Activated CD4-positive, alpha-beta memory T cell treated with anti-CD3 and anti-CD28 coated beads, Interleukin-2, amount 10 ng/mL, durations not matched to agents 7 days and 5 days (primary cell): ENCODE measurements at places on chromosomes 2 and 18. TPM values are rescaled to one million over a fixed set of nuclear protein-coding genes. Genes with fewer than 3 reads are reported as not detected.

Gene EGR4
- total RNA-seq = not detected

GRCh38 chr2:86744152-86744551, 24.1 kb downstream of the RMND5A start:
- no peaks in the 10 kb centered on the region for H3K27me3 ChIP-seq
- no peak overlapping the region for H3K4me3 ChIP-seq
- peaks cover 29% of the 10 kb centered on the region for H3K36me3 ChIP-seq
- peaks cover 12% of the 10 kb centered on the region for H3K4me1 ChIP-seq
- no peak overlapping the region for H3K27ac ChIP-seq

Gene KLHL14
- total RNA-seq = not detected

Gene UGT1A6
- not detected for total RNA-seq

Gene MAP3K19
- not detected for total RNA-seq

DNA sequence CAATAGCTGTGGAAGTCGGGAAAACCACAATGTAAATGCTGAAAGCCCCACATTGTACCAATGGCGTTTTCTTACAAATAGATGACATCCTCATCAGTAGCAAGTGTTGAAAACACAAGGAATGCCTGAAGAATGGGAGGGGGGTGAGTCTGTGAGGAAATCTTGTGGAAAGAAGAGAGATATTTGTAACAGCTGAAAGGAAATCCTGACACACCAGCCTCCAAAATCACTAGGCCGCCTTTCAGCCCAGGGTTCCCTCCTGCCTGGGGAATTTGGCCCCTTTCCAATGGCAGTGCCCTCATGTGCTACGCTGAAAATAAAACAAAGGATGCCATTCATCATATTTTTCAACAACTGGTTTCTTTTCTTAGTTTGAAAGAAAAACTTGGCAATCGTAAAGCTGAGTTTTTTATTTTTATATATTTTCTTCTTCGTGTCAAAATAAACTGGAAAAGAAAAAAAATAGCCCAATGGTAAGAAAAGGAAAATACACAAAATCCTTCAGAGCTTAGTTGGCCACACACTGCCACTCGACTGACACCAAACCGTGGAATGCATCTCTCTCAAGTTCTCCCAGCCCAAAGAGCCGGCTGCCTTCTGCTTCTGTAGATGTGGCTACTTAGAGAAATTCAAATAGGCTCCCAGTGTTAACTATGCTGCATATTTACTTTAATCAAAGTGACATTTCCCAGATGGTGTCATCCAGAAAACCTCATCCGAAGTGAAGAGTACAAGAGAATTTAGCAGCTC, 52.0 kb downstream of the FTCDNL1 start:
- DNase-seq = no peak
- H3K36me3 ChIP-seq = no peaks in the 10 kb centered on the region
- no peaks in the 10 kb centered on the region for H3K27me3 ChIP-seq
- no peak overlapping the region for H3K27ac ChIP-seq
- no peak overlapping the region for H3K4me3 ChIP-seq
- no peaks in the 10 kb centered on the region for H3K4me1 ChIP-seq

Gene CDK15
- total RNA-seq = not detected

DNA sequence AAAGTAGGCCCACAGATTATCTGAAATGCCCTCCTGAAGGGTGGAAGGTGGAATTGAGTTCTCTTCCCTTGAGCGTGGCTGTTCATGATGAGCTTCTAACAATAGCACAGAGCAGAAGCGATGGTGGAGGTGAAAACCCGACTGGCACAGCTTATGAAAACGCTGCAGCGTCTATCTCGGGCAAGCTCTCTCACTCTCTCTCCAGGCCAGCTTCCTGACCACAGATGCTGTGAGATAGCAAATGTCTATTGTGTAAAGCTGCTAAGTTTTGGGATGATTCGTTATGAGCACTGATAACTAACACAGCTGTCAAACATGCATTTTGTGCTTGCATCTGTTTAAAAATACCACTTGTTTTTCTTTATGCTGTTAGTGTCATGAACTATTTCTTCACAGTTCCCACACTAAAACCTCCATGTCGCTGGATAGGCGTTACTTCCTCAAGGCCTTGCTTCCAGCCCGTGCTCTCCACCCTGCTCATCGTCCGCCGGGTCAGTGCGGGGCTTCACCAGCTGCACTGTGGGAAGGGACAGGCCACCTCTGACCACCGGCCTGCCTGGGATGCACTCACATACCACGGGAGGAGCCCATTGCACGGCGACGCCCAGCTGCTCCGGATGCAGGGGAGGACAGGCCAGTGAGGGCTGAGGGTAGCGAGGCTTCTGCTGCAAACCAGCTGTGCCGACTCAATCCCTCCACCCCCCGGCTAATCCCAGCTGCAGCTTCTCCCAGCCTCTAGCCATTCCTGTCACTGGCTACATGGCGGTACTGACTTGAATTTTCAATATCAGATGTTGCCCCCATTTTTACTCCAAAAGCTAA, 60.0 kb upstream of the OTOS start:
- no peaks in the 10 kb centered on the region for H3K4me1 ChIP-seq
- no peak for DNase-seq
- no peak overlapping the region for H3K4me3 ChIP-seq
- H3K36me3 ChIP-seq = no peaks in the 10 kb centered on the region
- peaks cover 15% of the 10 kb centered on the region for H3K27me3 ChIP-seq
